ENCODE measurements at places on chromosomes 13 and 19. TPM values are rescaled to one million over a fixed set of nuclear protein-coding genes. Genes with fewer than 3 reads are reported as not detected.

DNA sequence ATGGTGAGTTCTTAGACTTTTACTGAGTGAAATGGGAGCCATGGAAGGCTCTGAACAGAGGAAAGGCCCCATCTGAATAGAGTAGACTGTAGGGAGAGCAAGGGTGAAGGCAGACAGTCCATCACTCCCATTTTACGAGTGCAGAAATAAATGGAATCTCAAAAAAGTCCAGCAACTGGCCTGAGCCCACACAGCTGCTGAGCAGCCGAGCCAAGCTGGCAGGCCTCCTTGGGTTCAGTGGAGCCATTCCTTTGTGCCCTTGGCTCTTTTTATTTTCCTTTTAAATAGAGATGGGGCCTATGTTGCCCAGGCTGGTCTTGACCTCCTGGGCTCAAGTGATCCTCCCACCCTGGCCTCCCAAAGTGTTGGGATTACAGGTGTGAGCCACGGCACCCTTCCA, 1.0 kb upstream of the MYH14 start:
- no peak overlapping the region for H3K4me3 ChIP-seq
- no peaks in the 10 kb centered on the region for H3K36me3 ChIP-seq
- no peak for DNase-seq
- H3K27me3 ChIP-seq: peaks cover 2% of the 10 kb centered on the region
- H3K4me1 ChIP-seq: no peaks in the 10 kb centered on the region

DNA sequence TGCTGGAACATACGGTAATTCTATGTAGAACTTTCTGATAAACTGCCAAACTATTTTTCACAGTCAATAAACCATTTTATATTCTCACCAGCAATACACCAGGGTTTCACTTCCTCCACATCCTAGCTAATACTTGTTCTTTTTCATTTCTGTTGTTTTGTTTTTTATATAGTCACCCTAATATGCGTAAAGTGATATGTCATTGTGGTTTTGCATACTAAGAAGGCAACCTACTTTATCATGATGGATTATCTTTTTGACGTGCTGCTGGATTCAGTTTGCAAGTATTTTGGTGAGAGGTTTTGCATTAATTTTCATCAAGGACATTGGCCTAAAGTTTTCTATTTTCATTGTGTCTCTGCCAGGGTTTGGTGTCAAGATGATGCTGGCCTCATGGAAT, 1384.1 kb downstream of the UQCRFS1 start:
- H3K4me3 ChIP-seq: no peak overlapping the region
- H3K27ac ChIP-seq: no peak overlapping the region
- peaks cover 3% of the 10 kb centered on the region for H3K36me3 ChIP-seq
- H3K27me3 ChIP-seq: no peaks in the 10 kb centered on the region
- DNase-seq: no peak
- no peaks in the 10 kb centered on the region for H3K4me1 ChIP-seq

DNA sequence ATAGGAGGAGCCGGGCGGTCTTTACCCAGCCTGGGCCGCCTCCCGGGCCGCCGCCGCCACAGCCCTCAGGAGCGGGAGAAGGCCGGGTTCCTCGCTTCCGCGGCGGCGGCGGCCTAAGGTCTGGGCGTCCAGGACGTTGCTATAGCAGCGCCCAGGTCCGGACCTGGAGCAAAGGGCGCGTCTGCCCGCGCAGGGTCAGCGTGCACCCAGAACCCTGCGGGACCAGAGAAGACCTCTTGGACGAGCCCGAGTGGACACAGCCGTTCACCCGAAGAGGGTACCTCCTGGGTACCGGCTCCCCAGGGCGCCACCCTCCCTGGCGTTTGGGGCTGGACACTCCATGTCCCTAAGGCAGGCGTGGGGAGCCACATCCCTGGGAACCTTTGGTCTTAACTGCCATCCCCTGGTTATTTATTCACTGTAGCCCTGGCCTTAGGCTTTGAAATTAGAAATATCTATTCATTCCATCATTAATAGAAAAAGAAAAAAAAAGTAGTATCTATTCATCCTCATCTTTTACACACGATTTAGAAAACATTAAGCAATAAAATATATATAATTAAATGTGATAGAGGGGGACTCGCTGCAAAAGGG, 2.4 kb downstream of the DZIP1 start:
- DNase-seq: peak; percentile 75
- no peak overlapping the region for H3K4me3 ChIP-seq
- peaks cover 8% of the 10 kb centered on the region for H3K27me3 ChIP-seq
- H3K36me3 ChIP-seq: no peaks in the 10 kb centered on the region
- H3K4me1 ChIP-seq: peaks cover 12% of the 10 kb centered on the region

- no peak for DNase-seq
- no peaks in the 10 kb centered on the region for H3K36me3 ChIP-seq
- H3K27me3 ChIP-seq: peaks cover 6% of the 10 kb centered on the region
- no peaks in the 10 kb centered on the region for H3K4me1 ChIP-seq
- H3K4me3 ChIP-seq: no peak overlapping the region
These were observed 122.0 kb upstream of the FNDC3A start for GRCh38 chr13:48853728-48854102.

DNA sequence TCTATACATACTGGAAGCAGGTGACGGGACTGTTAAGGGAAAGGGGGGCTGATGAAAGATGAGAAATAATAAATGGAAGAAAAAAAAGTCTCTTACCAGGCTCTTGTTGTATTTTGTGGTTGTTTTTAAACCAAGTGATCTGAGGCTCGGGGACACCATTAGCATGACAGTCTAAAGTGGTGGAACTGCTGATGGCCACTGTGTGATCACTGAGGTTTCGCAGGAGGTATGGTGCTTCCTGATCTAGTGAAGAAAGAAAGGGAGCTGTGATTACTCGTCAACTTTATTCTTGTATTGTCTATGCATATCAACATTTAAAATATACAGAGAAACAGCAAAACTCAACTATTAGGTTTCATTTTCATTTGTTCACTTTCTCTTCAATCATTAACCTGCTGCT, 110.1 kb downstream of the FLT1 start:
- no peak overlapping the region for H3K27ac ChIP-seq
- DNase-seq: no peak

- no peaks in the 10 kb centered on the region for H3K27me3 ChIP-seq
- DNase-seq: no peak
- H3K4me1 ChIP-seq: no peaks in the 10 kb centered on the region
- H3K4me3 ChIP-seq: no peak overlapping the region
These were observed 11.8 kb downstream of the VSTM2B start for GRCh38 chr19:29537601-29538000.

- H3K27me3 ChIP-seq: no peaks in the 10 kb centered on the region
- H3K4me3 ChIP-seq: no peak overlapping the region
- no peak overlapping the region for H3K27ac ChIP-seq
- no peaks in the 10 kb centered on the region for H3K4me1 ChIP-seq
- H3K36me3 ChIP-seq: no peaks in the 10 kb centered on the region
These were observed 292.7 kb downstream of the OLFM4 start for GRCh38 chr13:53321296-53321801.

- H3K36me3 ChIP-seq: peaks cover 8% of the 10 kb centered on the region
- peak overlapping the region; percentile 22 for H3K4me3 ChIP-seq
- H3K27me3 ChIP-seq: no peaks in the 10 kb centered on the region
- DNase-seq: no peak
- H3K27ac ChIP-seq: no peak overlapping the region
- H3K4me1 ChIP-seq: peaks cover 28% of the 10 kb centered on the region
These were observed 78.3 kb downstream of the TSHZ3 start for GRCh38 chr19:31270897-31271296.

DNA sequence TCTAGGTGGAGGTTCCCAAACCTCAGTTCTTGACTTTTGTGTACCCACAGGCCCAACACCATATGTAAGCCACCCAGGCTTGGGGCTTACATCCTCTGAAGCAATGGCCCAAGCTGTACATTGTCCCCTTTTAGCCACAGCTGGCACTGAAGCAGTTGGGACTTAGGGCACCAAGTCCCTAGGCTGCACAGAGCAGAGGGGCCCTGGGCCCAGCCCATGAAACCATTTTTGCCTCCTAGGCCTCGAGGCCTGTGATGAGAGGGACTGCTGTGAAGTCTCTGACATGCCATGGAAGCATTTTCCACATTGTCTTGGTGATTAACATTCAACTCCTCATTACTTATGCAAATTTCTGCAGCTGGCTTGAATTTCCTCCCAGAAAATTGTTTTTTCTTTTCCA, 30.2 kb downstream of the ING1 start:
- H3K27ac ChIP-seq: no peak overlapping the region
- no peaks in the 10 kb centered on the region for H3K4me1 ChIP-seq
- no peak overlapping the region for H3K4me3 ChIP-seq
- H3K36me3 ChIP-seq: peaks cover 27% of the 10 kb centered on the region
- peaks cover 4% of the 10 kb centered on the region for H3K27me3 ChIP-seq
- DNase-seq: no peak

The CEACAM3 gene
- not detected for total RNA-seq

- no peak for DNase-seq
- H3K27ac ChIP-seq: no peak overlapping the region
- H3K4me1 ChIP-seq: no peaks in the 10 kb centered on the region
These were observed 13.3 kb downstream of the TDRD3 start for GRCh38 chr13:60410299-60410698.

DNA sequence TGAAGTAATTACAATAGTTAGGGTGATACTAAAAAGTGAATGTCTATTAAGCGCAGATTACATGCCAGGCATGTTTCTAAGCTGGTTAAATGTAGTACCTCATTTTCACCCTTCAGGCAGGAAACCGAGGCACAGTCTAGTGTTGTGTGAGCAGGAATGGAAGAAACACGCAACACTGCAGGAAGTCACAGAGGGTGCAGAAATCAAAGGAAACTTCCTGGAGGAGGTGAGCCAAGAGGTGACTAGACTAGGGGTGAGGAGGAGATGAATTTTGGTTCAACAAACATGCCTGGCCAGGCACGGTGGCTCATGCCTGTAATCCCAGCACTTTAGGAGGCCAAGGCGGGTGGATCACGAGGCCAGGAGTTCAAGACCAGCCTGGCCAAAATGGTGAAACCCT, 41.8 kb downstream of the ZNF473 start:
- H3K36me3 ChIP-seq: no peaks in the 10 kb centered on the region
- peaks cover 2% of the 10 kb centered on the region for H3K27me3 ChIP-seq
- no peak overlapping the region for H3K27ac ChIP-seq
- no peaks in the 10 kb centered on the region for H3K4me1 ChIP-seq
- no peak overlapping the region for H3K4me3 ChIP-seq

DNA sequence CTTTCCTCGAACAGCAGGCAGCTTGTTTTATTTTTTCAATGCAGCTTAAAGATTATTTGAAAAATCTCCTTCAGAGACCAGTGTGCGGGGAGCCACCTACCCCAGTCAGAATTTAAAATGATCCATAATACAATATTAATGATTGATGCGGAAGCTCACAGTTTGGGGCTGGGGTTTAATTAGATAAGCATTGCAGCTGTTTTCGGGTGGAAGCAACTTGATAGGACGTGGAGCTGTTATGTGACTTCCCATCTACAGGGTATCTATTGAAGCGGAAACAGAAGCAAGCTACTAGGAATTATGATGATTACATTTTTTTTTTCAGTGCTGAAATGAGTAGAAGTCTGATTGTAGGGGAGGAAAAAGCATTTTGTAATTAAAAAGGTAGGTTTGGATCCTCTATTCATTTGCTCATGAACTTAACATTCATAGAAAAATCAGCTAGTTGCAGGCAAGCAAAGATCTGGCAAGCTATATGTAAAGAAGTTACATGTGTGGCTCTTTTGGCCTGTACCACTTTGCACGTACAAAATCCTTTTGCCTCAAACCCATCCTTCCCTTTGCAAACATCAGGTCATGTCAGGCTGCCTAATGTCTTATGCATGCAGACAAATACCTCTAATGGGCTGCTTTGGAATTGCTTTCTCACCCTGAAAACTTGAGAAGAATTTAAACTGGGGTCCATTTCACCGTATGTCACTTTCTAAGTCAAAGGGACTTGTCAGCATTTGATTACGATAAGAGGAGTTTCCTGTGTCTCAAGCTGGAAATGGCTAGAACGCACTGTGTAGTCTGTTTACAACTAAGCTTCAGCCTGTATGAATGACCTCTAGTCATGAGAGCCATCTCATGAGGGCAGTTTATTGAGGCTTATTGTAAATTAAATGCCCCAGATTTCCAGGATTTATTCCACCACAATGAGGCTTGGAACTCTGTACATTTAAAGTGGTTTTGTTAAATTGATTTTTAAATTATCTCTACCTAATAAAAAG, 267.1 kb upstream of the TMTC4 start:
- H3K27me3 ChIP-seq: peaks cover 3% of the 10 kb centered on the region
- peaks cover 8% of the 10 kb centered on the region for H3K4me1 ChIP-seq
- peaks cover 4% of the 10 kb centered on the region for H3K36me3 ChIP-seq
- H3K27ac ChIP-seq: no peak overlapping the region

- peaks cover 23% of the 10 kb centered on the region for H3K4me1 ChIP-seq
- peak overlapping the region; percentile 44 for H3K27ac ChIP-seq
- DNase-seq: no peak
- H3K27me3 ChIP-seq: peaks cover 2% of the 10 kb centered on the region
- H3K4me3 ChIP-seq: no peak overlapping the region
These were observed 787.4 kb downstream of the DACH1 start for GRCh38 chr13:71079638-71080037.

The PCSK4 gene
- total RNA-seq: 21.2 TPM

- no peak overlapping the region for H3K27ac ChIP-seq
- H3K4me1 ChIP-seq: no peaks in the 10 kb centered on the region
- no peaks in the 10 kb centered on the region for H3K36me3 ChIP-seq
- H3K27me3 ChIP-seq: peaks cover 5% of the 10 kb centered on the region
- no peak overlapping the region for H3K4me3 ChIP-seq
These were observed 10.0 kb upstream of the IZUMO2 start for GRCh38 chr19:50173127-50173526.

- no peak for DNase-seq
- H3K4me3 ChIP-seq: no peak overlapping the region
- H3K4me1 ChIP-seq: peaks cover 14% of the 10 kb centered on the region
- H3K36me3 ChIP-seq: no peaks in the 10 kb centered on the region
These were observed 381.2 kb upstream of the SLITRK1 start for GRCh38 chr13:84263354-84264069.

The FCGBP gene
- 0.49 TPM for total RNA-seq

The THSD1 gene
- total RNA-seq: 0.27 TPM

GRCh38 chr19:23521471-23521870, 126.2 kb upstream of the ZNF91 start:
- H3K4me1 ChIP-seq: no peaks in the 10 kb centered on the region
- peaks cover 2% of the 10 kb centered on the region for H3K27me3 ChIP-seq
- DNase-seq: no peak
- H3K27ac ChIP-seq: no peak overlapping the region
- no peaks in the 10 kb centered on the region for H3K36me3 ChIP-seq

The IZUMO4 gene
- total RNA-seq: 10.6 TPM

The SCAMP4 gene
- total RNA-seq: 66.3 TPM

The KIR2DL4 gene
- total RNA-seq: not detected

DNA sequence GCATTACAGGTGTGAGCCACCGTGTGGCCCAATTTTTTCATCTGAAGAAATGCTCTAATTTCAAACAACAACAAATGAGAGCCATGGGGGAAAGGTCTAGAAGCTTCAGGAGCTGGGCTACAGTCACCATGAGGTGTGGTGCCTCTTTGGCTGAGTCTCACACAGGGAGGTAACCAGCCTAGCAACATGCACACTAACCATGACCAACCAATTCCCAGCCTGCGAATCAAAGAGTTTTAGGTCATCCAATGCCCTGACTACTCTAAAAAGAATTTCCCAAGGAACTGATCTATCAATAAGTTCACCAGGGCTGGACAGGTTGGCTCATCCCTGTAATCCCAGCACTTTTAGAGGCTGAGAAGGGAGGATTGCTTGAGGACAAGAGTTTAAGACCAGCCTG, 29.9 kb downstream of the PBX4 start:
- H3K4me1 ChIP-seq: peaks cover 19% of the 10 kb centered on the region
- H3K4me3 ChIP-seq: no peak overlapping the region
- H3K36me3 ChIP-seq: peaks cover 4% of the 10 kb centered on the region

GRCh38 chr19:8335343-8336071, 7.6 kb downstream of the KANK3 start:
- H3K27me3 ChIP-seq: peaks cover 7% of the 10 kb centered on the region
- H3K27ac ChIP-seq: peak overlapping the region; percentile 33
- H3K4me1 ChIP-seq: peaks cover 4% of the 10 kb centered on the region
- DNase-seq: peak; percentile 34

Data from glutamatergic neuron (in vitro differentiated cells).